Mesothelial cell of epicardium (in vitro differentiated cells): ENCODE measurements at places on chromosomes 1 and 21.

DNA sequence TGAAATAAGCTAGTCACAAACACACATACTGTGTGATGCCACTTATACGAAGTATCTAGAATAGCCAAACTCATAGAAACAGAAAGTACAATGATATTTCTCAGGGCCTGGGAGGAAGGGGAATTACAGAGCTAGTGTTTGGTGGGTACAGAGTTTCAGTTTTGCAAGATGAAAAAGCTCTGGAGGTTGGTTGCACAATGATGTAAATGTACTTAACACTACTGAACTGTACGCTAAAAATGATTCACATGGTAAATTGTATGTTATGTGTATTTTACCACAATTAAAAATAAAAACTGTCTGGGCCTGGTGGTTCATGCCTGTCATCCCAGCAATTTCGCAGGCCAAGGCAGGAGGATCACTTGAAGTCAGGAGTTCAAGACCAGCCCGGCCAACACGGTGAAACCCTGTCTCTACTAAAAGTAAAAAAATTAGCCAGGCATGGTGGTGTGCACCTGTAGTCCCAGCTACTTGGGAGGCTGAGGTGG, 15.3 kb upstream of the FHAD1 start:
- no peak for DNase-seq

- DNase-seq: no peak
These were observed 114.2 kb downstream of the ADGRL4 start for GRCh38 chr1:78892260-78892840.

DNA sequence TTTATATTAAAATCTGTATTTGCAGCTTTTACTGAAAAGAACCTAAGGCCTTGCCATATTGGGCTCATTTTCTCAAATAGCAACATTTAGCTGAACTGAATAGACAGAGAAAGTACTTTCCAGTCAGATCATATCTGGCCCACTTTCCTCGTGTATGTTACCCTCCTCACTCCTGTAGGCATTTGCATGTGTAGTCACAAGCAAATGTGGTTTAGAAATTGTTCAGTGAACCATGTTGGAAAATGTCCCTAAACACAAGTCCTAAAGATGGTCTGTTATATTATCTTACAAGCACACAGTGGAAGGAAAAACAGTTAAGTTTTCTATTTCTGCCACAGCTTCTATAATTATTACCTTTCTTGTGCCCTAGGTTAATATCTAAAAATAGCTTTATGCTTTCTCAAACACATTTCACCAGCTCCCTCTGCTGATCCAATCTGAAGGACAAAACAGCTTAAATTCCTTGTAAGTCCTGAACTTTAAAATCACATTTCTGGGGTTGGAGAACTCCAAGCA, 606 bp upstream of the FMO4 start:
- no peak for DNase-seq

GRCh38 chr1:155012776-155013602, 10.4 kb downstream of the ZBTB7B start:
- DNase-seq: no peak

GRCh38 chr1:97630281-97630680, 290.6 kb downstream of the DPYD start:
- DNase-seq: no peak

- peak; percentile 81 for DNase-seq
These were observed 47.6 kb downstream of the ARHGEF16 start for GRCh38 chr1:3501856-3502640.

DNA sequence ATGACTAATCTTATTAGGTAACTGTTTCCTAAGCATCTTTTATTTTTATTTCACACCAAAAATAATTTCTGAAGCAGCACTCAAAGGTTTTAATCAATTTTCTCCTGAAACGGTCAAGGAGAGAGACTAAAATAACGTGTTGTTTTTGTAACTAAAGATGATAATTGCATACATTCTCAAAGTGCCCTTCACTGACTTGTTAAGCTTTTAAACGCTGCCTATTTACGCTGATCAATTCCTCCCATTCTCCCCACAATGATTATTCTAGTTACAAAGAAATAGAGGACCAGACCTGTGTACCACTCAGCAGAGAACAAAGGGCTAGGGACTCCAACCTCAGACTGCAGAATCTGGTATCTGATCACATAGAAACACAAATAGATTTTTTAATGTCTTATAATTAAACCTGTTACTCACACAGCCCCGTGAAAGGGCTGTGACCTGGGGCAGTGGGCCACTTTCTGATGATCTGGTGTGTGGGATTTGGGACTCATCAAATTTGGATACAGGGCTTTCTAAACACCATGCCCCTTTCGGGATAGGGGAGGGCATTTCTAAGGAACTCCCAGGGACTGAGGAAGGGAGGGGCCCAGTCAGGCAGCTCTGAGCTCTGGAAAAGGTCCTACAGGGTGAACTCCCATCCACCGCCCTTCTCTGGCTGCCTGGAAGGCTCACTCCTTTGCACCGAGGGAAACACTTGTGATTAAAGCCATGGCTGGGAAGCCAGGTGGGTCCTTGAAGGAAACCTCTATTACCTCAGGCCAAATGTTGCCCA, 65.2 kb downstream of the BCAR3 start:
- DNase-seq: no peak

DNA sequence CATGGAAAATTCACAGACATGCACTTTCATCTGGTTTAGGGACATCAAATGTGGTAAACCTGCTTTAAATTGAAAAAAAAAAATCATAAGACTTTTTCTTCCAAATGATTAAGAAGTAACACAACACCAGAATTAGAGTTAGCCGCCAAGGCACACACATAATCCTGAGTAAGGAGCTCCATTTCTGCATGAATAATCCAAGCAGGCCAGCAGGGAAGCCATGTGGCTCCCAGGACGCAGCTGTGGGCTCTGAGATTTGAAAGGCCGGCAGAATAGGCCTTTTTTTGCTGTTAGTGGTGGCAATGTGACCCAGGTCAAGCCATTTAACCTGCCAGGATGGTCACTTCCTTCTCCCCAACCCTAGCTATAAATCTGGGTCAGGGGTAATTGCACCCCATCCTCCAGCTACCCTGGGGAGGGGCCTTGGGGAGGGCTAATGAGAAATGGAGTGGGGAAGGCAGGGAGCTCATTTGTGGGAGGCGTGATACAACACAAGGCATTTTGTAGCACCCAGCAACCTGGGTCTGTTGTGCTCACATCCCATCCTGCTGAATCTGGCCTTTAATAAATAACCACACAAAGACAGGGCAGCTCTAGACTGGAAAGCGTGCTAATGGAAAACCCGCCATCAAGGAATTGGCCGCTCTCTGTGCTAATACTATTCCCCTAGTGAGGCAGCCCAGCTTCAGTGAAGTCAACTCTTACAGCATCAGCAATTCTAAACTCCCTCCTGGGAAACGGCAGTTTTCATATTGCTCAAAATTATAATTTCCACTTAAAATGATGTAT, 178.5 kb downstream of the RHOU start:
- DNase-seq: no peak

- no peak for DNase-seq
These were observed 43.1 kb downstream of the OPTC start for GRCh38 chr1:203536980-203537455.

DNA sequence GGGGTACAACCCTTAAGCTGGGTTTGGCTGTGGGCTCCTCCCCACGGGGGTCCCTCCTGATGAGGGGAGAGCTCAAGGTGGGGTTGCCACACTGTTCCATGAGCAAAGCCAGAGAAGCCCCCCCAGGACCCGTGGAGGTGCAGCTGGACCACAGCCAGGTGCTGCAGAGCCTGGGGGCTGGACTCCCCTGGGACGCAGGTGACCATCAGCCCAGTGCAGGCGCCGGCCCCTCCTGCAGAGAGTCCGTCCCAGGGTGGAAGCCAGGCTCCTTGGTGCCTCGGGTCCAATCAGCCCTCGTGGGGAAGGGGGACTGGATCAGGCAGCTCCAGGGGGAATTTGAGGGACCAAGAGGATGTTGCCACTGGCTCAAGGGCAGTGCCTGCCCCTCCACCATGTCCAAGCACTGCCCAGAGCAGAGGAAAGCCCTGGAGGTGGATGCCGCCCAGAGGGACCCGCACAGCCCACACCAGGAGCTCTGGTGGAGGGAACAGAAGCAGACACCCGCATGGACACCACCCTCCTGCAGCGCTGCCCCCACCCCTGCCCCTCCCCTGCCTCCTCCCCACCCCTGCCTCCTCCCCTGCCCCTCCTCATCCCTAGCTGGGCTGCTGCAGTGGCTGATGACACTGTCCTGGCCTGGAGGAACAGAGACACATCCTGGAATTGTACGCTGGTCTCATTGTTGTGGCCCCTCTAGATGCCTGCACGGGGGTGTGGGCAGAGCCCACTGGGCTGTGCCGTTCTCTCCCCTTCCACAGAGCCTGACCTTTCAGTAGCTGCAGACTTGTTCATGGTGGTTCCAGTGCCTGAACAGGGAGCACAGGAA, 30.8 kb upstream of the COL18A1 start:
- no peak for DNase-seq

DNA sequence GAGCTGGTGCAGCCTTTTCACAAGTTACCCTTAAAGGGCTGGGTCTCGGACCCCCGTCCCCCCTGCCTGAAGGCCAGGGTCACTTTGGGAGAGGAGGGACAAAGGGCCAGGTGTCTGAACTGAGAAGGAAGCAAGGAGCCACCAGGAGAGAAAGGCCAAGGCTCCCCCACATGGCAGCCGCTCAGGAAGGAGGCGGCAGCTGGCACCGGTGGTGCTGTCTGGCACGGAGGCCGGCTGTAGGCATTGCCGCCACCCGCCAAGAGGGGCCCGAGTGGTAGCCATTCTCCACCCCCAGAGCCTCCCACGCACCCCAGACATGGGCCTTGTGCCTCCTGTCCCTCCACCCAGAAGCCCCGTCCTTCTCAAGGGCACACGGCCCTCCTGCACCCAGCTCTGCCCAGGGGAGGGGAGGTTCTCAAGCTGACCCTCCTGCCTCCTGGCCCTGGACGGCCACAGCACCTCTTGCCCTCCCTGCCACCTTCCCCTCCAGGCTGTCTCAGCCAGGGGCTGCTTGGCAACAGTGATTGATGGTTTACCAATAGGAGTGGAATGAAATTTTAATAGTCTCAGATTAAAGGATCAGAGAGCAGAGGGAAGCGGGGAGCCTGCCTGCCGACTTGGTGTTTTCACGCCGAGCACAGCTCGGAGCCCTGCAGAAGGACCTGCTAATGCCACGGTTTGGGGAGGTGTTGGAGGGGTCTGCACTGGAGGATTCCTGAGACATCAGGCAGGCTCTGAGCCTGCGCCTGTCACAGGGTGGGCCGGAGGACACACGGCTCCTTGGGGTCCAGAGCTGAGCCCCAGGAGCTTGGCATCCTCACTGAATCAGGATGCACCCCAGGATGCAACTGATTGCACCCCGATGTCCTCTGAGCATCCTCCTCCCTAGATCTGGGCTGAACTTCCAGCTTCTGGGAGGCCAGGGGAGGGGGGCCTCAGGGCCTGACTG, 211.9 kb upstream of the VAMP3 start:
- DNase-seq: no peak

GRCh38 chr1:11857164-11857851, 1.4 kb downstream of the NPPB start:
- no peak for DNase-seq

DNA sequence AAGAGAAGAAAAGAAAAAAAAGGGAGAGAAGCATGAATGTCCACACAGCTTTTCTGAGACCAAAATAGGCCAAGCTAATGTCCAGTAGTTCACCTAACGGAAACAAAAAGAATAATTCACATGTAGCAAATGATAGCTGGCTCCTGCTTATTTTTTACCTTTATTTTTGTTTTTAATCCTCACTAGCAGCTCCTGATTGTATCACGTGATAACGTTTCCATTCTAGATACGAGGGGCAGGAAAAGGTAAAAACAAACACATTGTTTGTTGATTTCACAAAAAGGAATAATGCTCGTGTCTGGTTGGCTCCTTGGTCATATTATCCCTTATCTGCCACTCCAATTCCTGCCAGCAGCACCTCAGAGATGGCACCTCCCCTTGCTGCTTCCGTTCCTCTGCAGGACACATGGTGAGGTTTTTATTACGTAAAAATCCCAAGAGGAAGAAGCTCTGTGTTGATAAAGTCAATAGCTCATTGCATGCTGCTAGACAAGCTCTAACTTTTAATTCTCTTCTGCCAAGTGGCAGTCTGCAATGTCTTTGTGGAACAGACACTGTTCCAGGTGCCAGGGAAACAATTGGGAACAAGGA, 201.7 kb downstream of the CRB1 start:
- no peak for DNase-seq

DNA sequence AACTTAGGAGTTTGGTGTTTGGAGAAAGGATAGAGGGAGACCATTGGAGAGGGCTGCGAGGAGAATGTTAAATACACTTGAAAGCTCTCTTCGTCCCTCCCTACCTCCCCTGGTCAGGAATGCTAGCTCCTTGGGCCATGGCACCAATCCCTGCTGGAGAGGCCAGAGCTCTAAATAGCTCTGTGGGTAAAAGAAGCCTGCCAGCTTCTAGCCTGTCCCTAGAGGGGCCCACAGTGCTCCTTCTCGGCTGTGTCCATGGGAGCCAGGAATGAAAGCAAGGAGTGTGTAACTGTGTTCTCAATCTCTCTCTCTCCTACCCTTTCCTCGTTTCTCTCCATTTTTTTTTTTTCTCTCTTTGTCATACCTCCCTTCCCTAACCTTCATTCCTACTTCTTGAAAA, at the start of gene CCDC190:
TSS of gene CCDC190 (minus strand) at position 75 of the 400 bp plus-strand sequence. CDS start 1,529 bp downstream, outside the sequence.
- DNase-seq: no peak

GRCh38 chr1:182388392-182389134, 3.0 kb downstream of the GLUL start:
- no peak for DNase-seq

DNA sequence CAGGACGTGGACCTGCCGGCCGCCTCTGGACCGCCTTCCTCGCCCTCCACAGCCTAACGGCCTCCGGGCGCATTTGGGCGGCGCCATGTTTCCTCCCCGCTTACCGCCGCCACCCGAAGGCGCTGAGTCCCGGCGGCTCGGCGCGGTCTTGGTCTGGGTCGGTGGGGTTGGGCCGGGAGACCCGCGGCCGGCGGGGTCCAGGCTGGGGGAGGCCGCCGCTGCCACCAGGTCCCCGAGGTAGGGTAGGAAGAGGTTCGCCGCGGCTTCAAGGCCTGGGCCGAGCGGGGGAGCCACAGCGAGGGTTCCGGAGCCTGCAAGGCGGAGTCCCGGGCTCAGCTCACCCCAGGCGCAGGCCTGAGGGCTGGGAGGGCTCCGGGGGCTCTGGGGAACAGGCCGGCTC, 5.5 kb downstream of the OR2C3 start:
- DNase-seq: no peak

GRCh38 chr1:243792891-243793290, 57.2 kb downstream of the AKT3 start:
- DNase-seq: no peak

- DNase-seq: no peak
These were observed 24.6 kb upstream of the MAPKAPK2 start for GRCh38 chr1:206660136-206660535.

- DNase-seq: no peak
These were observed 61.2 kb downstream of the AGPAT3 start for GRCh38 chr21:43926196-43926595.

GRCh38 chr1:207862241-207862787, 48.6 kb downstream of the CD34 start:
- DNase-seq: no peak
